ENCODE measurements at places on chromosomes 2 and 18.

- no peak for DNase-seq
Measured at GRCh38 chr2:102032368-102033030, 40.7 kb downstream of the IL1R2 start.

DNA sequence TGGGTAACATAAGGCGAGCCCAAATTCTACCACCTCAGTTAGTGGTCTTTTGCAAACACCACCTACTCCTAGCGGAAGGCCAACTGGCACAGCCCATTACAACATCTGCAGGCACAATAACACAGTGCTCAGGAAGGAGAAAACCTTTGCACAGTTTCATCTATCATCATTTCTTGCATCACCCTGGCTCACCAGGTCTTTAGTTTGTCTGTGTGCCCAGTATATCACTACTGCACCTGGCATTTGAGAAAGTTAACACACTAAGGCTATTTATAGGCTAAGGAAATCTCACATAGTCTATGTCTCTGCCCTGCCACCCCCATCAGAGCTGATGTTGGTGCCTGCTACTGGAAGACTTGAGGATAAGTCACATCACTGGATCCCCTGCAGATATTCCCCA is 484.0 kb downstream of the SATB2 start:
- DNase-seq, result no peak

DNA sequence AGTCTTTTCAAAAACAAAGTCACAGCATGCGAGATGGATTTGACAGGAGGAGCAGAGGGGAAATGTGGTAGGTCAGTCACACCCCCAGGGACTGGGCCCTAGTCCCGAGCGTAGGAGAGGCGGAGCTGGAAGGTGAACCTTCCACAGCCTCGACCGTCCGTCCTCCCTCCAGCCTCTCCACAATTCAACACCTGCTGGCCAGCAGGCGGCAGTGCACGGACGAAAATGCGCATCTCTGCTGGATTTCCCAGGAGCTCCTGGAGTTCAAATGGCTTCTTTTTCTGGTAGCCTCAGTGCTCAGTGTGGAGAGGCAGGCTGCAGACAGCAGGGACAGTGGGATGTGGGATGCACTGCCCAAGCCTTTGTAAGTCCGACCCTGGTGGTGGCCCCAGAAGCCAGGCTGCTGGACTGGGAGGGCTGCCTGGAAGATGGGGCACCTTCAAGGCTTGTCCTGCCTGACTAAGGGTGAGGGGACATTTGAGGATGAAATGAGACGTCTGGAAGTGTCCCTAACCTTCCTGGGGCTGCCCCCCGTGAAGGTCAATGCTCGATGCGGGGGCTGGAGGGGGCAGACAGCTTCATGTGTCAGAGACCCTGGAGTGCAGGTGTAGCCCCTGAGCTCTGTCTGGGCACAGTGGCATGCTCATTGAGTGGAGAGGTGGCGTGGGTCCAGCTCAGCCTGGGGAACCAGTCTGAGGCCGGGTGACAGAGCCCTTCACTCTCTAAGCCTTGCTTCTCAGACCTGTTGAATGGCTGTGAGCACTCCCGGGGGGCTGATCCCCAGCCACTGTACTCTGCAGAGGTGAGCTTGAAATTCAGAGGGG is 189.5 kb downstream of the TFCP2L1 start:
- no peak for DNase-seq

DNA sequence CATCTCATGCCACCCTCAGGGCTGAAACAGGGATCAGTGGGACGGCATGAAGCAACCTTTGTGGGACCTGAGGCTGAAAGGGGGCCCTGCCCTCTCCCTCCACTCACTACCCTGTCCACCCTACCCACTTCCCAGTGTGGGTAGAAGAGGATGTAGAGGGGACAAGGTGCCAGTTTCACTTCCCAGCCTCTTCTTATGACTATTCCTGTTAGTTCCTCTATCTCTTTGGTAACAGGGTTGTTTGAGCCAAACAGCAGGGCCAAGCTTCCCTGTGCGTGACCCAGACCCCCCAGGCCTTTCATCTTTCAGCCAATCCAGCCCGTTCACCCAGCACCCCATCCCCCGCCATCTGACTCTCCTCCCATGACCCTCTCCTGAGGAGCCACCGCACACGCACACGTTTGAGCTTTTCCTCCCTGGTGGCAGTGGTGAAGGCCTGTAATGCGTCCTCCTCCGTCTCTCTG is 82.3 kb downstream of the STPG4 start:
- DNase-seq, result no peak

GRCh38 chr2:85804583-85804982 is 50.8 kb downstream of the ATOH8 start:
- DNase-seq, result no peak

DNA sequence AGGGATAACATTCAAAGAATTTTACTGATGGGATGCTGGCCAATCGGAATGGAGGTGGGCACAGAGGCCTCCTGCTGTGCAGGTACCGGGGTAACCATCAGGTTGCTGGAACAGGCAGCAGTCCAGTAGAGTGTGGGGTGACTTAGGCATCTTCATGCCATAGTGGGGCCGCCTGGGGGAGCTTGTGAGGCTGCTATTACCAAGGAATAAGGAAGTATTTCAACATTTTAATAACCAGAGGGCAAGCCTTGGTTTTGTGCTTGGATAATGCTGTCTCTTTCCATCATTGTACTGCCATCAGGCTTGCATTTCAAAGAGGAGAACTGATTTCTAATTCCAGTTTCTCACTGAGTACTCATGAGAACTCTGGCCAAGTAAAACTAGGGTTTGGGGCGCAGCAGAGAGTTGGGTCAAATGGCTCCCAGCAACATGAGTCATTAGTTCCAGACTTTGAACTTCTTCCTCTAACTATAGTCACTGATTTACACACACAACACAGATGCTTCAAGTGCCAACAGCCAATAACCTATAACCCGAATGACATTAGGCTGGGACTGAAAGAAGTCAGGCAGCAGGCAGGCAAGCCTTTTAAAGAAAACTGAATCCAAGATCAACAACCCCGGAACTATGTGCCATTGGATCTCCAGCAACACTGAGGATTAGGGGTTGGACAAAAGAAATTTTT is 56.1 kb upstream of the FHL2 start:
- DNase-seq, result no peak

GRCh38 chr2:230713331-230714135 is 891 bp downstream of the CAB39 start:
- DNase-seq, result peak; percentile 22

GRCh38 chr2:138898855-138899254 is 118.7 kb upstream of the NXPH2 start:
- no peak for DNase-seq

GRCh38 chr18:64851726-64852125 is 702.8 kb upstream of the LINC00305 start:
- DNase-seq, result no peak

DNA sequence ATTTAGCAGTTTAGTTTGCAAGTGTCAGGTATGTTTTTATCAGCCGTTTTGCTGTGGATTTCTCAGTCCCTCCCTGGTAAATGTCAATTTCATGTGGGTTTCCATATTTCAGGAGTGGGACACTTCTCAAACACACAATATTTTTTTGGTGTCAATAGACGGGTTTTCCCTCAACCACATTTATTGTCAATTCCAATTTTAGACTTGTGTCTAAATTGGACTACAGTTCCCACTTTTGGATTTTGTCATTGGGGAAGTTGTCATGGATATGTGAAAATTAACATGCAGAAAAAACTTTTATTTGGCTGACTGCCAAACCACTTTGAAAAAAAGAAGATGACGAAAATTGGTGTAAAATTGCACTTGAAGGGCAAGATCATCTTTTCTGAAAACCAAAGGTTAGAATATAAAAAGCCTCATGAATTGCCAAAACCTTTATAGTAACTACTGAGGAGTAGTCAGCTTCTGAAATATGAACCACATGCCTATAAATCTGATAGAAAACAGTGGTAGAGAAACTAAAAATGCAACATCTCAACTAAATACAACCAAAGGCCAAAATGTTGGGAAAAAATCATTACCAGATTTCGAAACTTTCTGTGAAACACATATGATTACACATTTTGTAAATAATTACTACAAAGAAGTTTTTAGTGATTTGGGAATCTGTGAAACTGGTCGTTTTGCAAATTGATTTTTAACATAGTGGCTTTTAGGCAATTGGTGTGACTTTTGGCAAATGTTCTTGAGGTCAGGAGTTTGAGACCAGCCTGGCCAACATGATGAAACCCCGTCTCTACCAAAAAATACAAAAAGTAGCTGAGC is 106.4 kb downstream of the BCL2L11 start:
- no peak for DNase-seq

DNA sequence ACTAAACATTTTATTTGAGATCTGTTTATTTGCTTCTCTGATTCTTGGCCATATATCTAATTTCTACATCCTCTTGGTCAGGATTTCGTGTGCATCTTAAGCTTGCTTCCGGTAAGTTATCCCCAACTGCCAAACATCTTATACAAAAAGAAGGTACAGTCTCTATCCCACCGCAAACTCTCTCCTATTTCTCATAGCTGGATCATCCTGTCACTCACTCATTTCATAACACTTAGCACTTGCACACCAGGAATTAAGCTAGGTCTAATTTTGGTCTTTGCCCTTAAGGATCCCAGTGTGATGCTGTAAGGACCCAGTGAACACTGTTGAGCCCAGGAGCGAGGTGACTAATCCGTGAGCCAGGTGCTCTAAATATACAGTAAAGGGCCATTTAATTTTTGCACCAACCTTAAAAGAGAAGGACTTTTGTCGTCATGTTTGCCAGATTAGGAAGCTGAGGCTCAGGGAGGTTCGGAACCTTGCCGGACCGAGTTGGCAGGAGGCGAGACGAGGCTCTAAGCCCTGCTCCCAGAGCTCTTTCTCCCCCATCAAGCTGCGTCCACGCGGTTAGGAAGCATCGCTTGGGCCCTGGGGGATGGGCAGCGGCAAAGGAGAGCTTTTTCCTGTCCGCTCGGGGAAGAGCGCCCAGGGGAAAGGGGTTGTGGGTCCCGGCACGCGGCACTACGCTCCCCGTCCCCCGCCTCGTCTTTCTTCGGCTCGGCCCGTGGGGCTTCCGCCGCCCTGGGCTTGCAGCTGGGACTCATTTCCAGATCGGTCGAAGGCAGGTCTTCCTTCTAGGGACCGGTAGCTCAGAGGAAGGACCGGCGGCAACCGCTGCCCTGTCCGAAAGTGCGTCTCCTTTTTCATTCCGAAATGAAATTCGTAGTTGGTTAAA is 4.1 kb upstream of the ITPRIPL1 start:
- no peak for DNase-seq

DNA sequence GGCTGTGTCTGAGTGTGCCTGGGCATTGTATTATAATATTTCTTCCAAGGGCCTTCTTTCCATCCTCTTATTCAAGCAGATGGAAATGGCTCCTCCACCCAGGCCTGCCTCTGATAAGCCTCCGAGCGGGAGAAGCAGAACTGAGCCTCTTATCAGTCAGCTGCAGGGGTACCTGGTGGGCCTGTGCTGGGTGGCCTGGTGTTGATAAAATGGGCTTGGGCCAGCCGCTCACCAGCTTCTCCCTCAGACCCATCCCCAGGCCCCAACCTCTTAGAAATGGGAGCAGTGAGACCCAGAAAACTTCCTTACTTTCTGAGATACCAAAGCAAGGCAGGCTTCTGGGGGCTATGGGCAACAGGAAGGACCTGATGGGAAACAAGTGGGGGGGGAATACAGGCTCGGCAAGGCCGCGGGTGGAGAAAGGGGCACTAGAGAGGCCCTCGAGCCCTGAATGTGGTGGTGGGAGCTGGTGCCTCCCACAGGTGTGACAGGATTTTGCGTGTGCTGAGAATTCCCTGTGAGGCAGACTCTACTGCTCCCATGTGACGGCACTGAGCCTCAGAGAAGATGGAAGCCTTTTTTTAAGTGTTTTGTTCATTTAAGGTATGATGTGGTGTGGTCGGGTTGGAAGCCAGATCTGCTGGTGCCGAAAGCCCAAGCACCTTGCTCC is 18.3 kb downstream of the GYPC start:
- DNase-seq, result no peak

DNA sequence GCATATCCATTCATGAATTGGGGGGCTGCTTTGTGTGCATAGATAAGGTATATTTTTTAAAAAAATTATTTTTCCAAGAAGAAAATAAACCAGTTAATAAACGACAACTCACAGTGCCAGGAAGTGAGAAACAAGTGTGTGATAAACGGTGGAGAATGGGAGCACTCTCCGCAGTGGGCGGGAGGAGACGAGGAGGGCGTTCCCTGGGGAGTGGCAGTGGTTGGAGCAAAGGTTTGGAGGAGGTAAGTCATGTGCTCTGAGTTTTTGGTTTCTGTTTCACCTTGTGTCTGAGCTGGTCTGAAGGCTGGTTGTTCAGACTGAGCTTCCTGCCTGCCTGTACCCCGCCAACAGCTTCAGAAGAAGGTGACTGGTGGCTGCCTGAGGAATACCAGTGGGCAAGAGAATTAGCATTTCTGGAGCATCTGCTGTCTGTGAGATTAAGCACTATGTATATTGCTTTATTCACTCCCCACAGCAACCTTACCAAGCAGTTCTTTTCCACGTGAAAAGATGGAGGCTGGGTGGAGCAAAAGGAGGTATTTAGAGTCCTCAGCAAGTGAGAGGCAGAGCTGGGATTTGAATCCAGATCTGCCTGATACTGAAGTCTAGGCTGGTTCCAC is 27.0 kb upstream of the CASP8 start:
- DNase-seq, result peak; percentile 62

DNA sequence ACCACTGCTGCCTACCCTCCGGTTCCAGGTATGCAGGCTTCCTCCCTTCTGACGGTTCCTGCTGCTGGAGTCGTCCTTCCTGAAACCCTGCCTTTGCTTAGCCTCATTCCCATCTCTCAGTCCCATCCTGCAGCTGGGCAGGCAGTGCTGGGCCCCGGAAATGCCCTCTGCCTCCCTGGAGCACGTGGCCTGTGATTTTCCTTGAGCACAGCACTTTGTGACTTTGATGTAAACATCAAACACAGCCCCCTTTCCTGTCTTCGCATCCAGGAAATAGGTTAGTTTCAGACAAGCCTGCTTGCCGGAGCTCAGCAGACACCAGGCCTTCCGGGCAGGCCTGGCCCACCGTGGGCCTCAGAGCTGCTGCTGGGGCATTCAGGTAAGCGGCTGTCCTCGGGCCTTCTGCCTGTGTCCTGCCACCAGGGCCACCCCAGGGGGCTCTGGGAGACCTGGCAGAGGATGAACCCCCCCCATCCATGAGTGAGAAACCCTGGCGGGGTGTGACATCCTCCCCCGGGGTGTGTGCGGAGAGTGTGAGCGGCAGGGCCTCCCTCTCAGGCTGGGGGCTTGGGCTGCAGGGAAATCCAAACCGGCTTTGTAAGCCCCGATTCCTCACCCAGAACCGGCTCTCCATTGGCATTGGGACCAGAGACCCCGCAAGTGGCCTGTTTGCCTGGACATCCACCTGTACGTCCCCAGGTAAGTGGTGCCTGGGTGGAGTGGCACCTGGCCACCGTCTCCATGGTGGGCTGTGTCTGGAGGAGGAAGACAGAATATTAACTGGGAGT is at the start of gene ZAP70:
Gene ZAP70, plus strand, starts transcription at position 281 of the 788 bp plus-strand sequence. CDS start 10,461 bp downstream, outside the sequence.
- DNase-seq, result peak; percentile 41

- no peak for DNase-seq
Measured at GRCh38 chr18:45553723-45554388, 61.4 kb upstream of the SLC14A2 start.

- no peak for DNase-seq
Measured at GRCh38 chr2:44686561-44686960, 254.9 kb upstream of the SIX3 start.

- DNase-seq, result no peak
Measured at GRCh38 chr2:111071600-111072171, 49.0 kb upstream of the BCL2L11 start.

GRCh38 chr18:76805221-76805620 is 17.1 kb upstream of the ZNF236 start:
- no peak for DNase-seq

GRCh38 chr2:201797175-201797840 is 9.0 kb upstream of the CDK15 start:
- no peak for DNase-seq

- DNase-seq, result no peak
Measured at GRCh38 chr2:142223309-142223708, 92.5 kb upstream of the LRP1B start.
